ENCODE measurements at places on chromosomes 2 and 18.

DNA sequence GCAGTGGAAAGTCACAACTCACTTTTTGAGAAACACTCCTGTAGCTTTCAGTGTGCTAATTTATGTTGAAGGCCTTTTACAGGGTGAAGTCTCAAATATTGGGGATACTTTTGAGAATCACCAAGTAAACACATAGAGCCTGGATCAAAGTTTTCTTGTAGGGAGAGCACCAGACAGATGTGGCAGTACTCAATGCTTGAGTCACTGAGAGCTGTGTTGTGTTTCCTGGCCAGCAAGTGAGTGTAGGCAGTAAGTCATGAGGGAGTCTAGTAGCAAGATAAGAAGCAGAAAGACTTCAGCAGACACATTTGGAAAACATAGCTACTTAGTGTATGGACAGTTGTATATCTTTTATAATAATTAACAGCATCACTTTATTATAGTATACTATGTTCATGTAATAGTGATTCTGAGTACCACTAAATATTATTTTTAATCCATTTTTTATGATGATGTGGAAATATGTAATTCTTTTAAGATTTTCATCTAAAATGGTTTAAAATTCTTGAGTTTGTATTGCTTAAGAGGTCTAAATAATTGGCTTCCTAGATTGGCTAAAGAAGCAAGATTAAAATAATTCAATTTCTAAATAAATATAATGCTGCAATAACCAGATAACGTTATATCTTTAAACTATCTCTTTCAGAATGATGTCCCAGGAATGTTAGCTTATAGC is 12.8 kb downstream of the PSMD1 start:
- no peak for DNase-seq

DNA sequence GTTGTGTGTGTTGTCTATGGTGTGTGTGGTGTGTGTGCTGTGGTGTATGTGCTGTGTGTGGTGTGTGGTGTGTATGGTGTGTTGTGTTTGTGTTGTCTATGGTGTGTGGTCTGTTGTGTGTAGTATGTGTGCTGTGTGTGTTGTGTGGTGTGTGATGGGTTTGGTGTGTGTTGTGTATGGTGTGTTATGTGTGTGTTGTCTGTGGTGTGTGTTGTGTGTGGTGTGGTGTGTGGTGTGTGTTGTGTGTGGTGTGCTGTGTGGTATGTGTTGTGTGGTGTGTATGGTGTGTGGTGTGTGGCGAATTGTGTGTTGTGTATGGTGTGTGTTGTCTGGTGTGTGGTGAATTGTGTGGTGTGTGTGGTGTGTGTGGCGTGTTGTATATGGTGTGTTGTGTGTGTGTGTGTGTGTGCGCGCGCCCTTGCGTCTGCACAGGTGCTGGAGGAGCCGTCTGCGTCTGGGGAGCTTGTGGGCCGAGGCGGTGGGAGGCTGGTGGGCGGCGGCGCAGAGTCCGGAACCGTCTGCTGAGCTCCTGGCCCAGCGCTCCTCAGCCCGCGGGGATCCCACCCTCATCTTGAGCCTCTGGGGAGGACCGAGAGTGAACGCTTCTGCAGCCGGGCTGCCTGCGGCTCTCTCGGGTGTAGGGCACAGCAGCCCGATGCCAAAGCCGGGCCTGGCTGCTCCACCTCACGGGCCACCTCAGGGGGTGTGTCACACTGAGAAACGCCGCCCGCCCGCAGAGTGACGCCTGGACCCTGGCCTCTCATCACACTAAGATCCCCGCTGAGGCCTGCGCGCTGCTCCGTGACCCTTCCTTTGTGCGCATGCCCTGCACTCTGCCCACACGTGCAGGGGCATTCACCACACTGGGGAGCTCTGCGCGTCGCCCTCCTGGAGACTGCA is 8.8 kb upstream of the ADI1 start:
- DNase-seq = no peak

DNA sequence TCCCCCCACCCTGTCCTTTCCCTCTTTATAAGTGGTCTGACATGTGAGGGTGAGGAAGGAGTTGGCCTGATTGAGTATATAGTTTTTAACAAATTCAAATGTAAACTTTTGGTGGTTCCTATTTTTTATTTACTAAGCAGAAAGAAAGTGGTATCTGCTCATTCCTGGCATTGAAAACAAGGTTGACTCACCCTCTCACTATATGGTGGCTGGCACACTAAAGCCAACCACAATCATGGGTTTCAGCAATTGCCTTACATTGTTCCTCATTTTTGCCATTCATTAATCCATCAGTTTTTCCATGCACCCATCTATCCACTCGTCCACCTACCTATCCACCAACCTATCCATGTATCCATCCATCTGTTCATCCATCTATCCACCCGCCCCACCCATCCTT is 75.4 kb upstream of the IGFBP5 start:
- no peak for DNase-seq

GRCh38 chr2:6750411-6751158 is 115.1 kb downstream of the CMPK2 start:
- no peak for DNase-seq

DNA sequence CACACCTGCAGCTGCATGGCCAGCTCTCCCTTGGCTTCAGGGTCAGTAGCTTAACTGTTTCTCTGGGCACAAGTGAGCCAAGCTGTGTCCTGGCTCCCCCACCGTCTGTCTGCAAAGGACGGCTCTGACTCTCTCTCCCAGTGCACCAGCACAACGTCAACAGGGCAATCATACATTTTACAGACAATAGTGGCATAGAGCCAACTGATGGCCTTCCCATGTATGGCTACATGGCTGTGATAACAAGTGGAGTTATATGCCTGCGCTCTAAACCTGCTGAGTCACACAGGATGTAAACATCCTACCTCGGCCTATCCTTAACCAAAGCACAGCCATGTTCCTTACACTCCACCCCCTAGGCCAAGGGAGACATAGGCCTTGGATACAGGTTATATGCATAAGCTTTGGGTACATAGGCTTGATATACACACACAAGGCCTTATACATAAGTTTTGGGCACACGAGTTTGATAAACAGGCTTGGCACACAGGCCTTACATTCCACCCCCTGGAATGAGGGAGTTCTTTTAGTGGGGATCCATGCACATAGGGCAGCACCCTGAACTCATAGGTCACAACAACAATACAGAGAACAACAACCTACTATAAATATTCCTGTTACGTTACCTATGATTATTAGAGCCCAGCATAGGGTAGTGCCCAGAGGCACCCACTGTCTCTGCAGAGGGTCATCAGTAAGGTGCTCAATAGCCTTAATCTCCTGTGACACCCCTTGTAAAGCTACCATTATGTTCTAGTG is 17.7 kb downstream of the PHOSPHO2 start:
- DNase-seq = no peak

DNA sequence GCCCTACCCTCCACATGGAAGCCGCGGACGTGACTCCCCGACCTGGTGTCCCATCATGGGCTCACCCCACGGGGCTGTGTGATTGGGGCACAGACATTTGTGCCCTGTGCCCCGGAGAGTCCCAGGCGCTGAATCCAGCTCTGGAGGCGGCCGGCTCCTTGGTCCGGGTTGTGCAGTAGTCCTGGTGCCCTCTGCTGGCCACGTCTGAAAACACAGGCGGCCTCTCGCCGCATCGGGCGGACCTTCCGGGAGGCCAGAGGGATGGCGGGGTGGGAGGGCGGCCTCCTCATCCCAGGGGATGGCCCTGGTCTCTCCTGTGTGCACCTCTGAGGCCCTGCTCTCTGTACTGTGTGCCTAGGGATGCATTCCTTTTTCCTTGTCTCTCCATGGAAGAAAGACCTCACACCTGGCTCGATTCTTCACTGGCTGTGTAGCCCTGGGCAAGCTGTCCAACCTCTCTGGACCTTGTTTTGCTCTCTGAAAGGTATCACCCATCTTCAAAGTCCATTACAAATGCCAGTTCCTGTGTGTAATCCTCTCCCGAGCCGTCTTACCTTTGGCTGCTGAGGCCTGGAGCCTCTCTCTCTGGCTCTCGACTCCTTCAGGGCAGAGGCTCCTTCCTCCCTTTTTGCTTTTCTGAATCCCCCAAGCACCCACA is 27.6 kb downstream of the CELF4 start:
- no peak for DNase-seq

GRCh38 chr18:79545736-79546171 is 133.8 kb upstream of the CTDP1 start:
- DNase-seq = no peak

- DNase-seq = no peak
Observed at GRCh38 chr2:54161660-54162424, 46.4 kb downstream of the ACYP2 start.

GRCh38 chr2:225233234-225233633 is 166.3 kb upstream of the NYAP2 start:
- no peak for DNase-seq

- no peak for DNase-seq
Observed at GRCh38 chr18:27014841-27015240, 149.3 kb upstream of the AQP4 start.

DNA sequence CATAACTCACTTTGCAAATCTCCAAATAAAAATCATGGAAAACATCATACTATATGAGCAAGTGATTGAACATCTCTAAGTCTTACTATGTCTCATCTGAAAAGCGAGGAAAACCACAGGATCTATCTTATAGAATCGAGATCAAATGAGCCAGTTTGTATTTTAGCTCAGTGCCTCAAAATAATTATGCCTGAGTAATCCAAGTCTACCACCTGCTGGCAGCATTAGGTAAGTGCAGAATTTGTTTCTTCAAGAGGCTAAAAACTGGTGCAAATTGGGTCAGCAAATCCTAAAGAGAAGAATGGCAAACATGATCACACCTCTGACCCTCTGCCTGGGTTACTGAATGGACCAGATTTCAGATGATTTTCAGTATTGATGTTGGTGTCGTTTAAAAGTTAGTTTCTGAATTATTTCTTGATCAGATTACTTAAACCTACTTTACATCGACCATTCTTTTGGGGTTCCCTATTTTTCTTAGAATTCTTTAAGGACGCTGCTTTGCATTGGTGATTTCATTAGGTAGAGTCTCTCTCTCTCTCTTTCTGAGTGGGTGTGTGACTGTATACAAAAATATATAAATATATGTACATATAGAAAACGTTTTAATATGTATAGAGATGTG is 12.7 kb upstream of the FHOD3 start:
- DNase-seq = no peak

DNA sequence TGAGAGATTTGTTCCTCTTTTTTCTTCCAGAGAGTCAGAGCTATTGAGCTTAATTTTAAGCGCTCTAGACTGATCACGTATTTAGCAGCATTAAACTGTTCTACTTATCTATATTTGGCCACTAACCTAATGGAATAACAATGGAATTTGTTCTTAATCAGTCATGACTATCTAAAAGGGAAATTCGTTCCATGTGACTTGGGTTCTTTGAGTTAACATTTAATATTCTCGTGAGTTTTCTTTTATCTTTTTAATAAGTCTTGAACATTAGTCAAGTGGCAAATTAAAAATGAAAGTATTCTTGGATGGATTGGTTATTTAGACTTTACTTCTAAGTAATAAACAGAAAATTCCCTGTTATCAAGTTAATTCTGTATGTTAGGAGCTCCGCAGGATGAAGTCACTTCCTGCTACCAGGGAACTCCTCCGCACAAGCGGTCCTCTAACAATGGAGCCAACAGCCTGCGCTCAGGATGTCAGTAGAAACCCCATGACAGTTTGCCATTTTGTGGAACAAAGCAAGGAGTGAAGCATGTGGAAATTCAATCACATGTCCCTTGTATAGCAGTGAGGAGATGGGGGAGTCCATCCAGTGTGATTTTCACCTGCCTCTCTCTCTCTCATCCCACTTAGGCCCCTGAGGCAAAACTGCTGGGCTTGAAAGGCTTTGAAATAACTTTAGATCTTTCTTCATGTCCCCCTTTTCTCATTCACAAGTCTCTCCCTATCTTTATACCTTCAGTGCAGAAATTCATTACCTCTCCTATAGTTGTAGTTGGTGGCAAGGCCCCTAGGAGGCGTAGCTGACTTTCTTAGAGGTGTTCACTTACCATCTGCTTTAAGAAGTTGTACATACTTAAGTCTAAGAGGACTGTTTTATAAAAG is 138.1 kb downstream of the WDR7 start:
- DNase-seq = no peak

DNA sequence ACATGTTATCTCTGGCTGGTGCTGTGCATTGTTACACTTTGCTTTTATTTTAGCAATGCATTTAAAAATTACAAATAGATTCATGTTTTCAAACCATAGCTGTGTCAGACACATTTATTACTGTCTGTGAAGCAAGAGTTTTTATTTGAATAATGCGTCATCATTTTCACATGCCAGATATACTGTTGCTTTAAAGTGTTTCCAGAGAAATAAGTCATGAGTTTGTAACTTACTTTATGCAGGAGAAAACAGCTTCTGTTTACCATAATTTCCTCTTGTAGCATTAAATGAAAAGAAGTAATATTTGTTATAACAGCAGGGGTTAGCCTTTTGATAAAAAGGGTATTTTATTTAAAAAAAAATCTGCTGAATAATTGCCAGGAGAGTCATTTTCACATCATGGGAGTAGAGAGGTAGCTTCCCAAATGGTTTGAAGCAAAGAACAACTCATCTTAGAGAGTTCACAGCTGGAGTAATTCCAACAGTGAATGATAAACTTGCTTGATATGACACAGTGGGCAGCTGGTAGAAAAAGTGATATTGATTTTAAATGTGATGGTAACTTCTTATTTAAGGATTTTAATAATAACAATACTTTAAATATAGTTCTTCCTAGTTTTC is 1274.5 kb upstream of the CRIM1 start:
- no peak for DNase-seq

- no peak for DNase-seq
Observed at GRCh38 chr18:57833441-57834101, 30.5 kb upstream of the ATP8B1 start.

GRCh38 chr2:217092710-217093379 is 233.0 kb upstream of the TNP1 start:
- DNase-seq = no peak

DNA sequence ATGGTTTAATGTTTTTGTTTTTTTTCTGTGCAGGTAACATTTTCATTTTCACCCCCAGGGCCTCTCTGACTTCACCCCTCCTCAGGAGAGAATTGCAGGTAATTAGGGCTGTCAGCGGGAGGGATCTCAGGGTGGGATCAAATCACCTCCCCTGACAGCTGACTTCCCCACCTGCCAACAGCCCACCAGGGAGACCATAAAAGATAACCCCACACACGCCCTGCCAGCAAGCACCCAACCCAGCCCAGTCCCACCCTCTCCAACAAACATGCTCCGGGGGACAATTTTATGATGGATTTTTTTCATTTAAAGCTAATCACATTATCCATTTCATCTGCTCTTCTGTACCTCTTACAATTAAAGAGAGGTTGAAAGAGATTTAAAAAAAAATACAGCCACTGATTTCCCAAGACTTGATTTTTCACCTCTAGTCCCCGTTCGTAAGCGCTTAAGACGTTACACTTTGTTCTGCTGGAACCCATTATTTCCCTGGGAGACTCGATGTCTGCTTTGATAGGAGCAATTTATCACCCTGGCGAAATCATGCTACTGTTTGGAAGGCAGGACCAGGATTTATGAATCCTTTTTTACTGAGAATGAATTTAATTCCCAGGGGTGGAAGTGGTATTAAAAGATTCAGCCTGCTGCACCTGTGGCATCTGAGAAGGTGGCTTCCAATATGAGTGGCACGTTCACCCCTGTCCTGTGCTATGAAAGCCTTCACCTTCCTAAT is 232.9 kb upstream of the ID2 start:
- no peak for DNase-seq

All from activated gamma-delta T cell (primary cell).